CD4-positive, alpha-beta memory T cell (primary cell): ENCODE measurements at places on chromosomes 13 and 19.

DNA sequence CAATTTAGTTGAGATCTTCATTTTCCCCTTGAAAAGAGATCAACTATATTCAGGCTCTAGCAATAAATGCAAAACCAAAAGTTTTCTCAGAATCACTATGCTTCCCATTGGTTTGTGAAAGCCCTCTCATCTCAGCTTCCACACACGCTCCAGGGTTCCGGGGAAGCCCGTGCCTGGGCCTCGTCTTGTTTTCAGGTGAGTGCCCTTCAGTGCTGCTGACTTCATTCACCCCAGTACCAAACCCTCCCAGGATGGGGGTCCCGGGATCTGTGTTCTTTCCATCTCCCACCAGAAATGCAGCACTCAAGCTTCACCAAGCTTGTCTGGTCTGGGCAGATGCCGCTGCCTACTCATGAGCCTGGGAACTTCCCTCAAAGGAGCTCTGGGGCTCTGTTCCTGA, 97.7 kb downstream of the TEX29 start:
- DNase-seq: no peak

DNA sequence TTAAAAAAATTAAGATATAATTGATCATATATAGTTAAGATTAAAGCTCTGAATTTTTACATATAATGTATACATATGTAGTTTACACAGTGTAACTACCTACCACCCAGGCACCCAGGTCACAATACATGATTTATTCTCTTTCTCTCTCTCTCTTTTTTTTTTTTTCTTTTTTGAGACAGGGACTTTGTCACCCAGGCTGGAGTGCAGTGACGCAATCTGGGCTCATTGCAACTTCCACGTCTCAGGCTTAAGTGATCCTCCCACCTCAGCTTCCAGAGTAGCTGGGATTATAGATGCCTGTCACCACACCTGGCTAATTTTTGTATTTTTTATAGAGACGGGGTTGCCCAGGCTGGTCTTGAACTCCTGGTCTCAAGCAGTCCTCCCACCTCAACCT, 18.8 kb upstream of the CLASRP start:
- DNase-seq: no peak

DNA sequence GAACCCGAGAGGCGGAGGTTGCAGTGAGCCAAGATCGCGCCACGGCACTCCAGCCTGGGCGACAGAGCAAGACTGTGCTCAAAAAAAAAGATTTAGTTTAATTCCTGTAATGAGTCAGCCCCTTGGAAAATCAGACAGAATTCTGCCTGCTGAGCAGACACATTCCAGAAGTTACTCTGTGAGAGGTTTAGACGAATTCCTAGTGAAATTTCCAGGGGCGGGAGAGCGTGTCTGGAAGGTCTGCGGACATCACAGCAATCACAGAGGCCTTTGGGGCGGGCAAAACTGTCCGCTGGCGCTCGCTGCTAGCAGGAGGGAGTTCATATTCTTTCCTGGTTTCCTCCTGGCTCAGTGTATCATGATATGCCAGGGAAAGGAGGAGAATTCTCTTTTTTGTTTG, 17.5 kb downstream of the MISP start:
- no peak for DNase-seq

DNA sequence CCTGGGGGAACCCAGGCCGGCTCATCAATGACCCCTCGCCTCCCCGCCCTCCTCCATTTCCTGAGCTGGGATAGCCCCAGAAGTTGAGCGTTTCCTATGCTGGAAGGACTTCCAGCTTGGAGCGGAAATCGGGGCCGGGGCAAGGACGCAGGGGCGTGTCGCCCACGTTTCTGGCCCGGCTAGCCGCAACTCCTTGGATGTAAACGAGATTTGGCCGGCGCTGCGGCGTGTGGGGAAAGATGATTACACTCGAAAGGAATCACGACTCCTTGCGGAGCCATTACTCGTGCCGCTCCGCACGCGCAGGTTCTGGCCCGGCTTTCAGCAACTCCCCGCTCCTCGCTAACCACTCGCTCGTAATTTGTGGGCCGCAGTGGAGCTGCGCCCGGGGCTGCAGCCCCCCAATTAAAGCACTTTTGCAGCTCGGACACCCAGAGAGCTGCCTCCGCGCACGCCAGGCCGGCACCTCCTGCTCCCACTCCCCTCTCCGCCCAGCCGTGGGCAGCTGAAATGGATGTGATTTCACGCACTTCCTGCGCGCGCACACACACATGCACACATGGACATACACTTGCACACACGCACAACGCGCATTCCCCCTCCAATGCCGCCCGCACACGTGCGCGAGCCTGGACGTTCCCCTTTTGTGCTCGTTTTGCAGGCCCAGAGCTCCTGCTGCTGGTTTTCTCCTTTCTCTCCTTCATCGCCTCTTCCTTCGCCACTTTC, 15.7 kb downstream of the ZIC5 start:
- peak; percentile 17 for DNase-seq

GRCh38 chr19:4028334-4029246, 21.1 kb downstream of the PIAS4 start:
- DNase-seq: no peak

GRCh38 chr19:28313633-28314032, 899.3 kb downstream of the UQCRFS1 start:
- DNase-seq: no peak

DNA sequence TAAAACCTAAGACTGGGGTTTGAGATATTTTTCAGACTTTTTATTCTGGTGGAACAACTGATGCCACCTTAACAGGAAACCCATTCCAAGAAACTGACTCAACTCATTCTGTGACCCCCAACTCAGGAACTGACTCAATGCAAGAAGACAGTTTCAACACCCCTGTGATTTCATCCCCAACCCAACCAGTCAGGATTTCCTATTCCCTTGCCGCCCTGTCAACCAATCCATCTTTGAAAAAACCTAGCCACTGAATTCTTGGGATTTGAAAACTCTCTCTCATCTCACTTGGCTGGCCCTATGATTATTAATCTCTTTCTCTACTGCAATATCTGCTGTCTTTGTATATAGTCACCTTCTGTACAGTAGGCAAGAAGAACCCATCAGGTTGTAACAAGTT, 1211.9 kb upstream of the ATXN8OS start:
- DNase-seq: no peak

- peak; percentile 48 for DNase-seq
Observed at GRCh38 chr13:48319531-48320398, 16.2 kb downstream of the RB1 start.

DNA sequence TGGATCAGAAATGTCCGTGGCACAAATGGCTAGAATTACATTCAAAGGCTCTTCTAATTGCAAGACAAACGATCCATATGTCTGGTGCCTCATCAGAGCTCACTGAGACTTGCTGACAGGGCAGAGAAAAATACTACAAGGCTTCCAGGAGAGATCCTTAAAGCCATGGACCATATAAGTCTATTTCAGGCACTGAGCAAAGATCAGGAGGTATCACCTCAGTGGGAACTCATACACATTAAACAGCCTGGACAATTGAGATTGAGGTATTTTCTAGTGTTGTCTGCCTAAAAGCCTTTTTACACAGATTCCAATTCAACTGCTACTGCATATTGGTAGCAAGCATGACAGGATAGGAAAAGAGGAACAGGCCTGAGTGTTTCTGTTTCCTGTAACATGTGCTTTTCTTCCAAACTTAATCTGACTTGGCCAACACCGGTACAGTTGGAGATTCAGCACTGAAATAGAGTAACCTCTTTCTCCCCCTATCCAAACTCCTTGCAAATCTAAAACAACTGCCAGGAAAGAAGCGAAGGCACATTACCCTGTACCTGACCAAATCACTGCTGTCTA, 65.9 kb downstream of the SERP2 start:
- no peak for DNase-seq

GRCh38 chr13:113544071-113544891, 40.3 kb upstream of the TFDP1 start:
- DNase-seq: no peak

- no peak for DNase-seq
Observed at GRCh38 chr13:20209948-20210347, 17.2 kb upstream of the GJB2 start.

DNA sequence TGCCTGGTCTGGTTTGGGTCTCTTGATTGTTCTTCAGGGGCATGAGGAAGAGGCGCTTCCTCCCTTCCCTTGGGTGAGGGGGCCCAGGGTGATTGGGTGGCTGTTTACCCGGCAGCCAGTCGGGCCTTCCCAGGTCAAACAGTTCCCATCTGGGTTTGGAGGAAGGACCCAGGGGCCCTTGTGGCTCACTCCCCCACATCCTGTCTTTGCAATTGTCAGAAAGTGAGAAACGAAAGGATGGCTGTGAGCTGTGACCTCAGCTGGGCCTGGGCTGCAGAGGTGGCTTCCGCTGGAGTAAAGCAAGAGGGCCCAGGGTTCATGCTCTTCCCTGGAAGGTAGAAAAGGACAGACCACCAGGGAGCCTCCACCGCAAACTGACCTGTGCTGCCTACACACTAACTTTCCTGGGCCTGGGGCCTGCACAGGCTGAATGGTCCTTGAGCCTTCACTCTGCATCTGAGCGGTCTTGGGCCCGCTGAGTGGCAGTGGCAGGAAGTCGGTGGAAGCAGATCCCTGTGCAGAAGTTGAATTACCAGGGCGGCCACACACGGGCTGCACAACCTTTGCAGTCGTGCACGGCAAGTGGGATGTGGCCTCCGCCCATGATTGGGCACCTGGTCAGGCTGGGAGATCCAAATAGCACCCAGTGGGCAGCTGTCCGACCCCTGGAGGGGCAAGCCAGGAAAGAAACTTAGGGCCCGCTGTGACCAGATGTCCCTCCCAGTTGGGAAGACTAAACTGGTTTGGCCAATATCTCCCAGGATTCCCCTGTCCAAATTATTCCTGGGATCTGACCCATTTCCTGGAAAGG, 5.3 kb upstream of the CD79A start:
- peak; percentile 77 for DNase-seq

DNA sequence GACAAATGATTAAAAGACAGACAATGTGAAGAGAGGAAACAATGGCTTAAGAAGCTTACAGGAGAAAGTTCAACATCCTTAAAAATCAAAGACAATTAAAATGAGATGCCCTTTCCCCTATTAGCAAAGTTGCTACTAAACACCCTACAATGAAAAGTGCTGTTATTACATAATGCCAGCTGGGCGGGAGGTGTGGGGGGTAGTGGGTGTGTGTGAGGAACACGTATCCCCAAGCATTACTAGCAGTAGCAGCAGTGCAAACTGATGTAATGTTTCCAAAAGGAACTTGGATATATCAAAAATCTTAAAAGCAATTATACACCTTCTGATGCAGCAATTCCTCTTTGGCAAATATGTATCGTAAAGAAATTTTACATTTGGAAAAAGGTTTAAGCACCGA, 70.9 kb downstream of the PEG3 start:
- DNase-seq: no peak

DNA sequence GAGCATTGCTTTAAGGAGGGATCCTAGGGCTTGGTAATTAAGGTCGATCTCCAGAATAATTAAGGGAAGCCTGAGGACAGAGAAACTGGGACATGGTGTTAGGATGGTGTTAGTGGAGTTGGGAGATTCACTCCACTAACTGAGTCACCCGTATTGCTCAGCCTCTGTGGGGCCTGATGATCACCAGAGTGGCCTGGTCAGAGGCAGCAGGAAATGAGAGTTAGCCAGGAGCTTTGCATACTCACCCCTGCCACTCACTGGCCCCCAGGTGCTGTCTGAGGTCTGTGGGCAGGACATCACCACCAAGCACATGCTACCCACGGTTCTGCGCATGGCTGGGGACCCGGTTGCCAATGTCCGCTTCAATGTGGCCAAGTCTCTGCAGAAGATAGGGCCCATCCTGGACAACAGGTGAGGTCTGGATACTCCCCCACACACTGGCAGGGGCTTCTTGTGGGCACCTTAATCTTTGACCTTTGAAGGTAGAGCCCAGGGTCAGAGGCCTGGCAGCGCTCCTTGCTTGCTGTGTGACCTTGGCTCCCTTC, 32.1 kb downstream of the PPP2R1A start:
- DNase-seq: no peak

- no peak for DNase-seq
Observed at GRCh38 chr19:15893477-15893876, 4.4 kb downstream of the CYP4F2 start.

DNA sequence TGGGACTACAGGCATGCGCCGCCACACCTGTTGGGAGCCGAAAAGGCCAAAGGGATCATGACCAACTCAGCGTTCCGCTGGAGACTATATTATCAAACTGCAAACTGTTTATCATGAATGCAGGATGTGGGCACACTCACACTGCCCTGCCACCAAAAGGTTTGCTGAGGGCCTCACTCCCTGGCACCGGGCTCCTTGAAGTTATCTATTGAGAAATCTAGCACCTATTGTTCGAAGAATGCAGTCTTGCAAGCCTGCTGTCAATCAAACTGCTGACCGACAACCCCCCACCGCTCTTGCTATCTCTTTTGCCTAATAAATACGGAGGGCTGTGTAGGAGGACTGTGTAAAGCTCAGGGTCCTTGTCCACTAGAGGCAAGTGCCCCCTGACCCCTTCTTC, 5.2 kb upstream of the ZNF836 start:
- no peak for DNase-seq

GRCh38 chr13:56622840-56623239, 517.9 kb upstream of the PRR20A start:
- no peak for DNase-seq

DNA sequence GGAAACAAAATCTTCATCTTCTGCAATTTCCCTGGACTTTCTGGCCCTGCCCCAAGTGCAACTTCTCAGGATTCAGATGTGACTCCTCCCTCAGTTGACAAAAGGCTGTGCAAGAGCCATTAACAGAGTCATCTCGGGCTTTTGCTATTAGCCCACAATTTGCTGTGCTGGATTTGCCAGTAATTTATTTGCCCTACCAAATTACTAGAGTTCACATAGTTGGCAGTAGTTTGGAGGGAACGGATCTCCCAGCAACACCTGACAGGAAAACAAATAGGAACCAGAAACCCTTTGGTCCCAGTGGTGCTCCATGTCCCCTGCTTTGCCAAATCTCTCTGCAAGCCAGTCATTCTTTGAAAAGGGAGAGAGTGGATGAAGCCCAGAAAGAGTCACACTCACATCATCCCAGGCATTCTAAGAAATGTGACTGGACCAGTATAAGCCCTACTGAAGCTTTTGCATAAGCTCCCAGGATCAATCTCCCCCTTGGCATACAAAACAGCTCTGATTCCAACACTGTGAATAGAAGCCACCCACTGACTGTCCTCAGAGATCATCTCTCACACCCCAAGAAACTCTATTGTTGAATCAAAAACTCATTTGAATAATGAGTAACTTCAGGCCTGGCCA, 350.1 kb upstream of the NBEA start:
- DNase-seq: no peak

DNA sequence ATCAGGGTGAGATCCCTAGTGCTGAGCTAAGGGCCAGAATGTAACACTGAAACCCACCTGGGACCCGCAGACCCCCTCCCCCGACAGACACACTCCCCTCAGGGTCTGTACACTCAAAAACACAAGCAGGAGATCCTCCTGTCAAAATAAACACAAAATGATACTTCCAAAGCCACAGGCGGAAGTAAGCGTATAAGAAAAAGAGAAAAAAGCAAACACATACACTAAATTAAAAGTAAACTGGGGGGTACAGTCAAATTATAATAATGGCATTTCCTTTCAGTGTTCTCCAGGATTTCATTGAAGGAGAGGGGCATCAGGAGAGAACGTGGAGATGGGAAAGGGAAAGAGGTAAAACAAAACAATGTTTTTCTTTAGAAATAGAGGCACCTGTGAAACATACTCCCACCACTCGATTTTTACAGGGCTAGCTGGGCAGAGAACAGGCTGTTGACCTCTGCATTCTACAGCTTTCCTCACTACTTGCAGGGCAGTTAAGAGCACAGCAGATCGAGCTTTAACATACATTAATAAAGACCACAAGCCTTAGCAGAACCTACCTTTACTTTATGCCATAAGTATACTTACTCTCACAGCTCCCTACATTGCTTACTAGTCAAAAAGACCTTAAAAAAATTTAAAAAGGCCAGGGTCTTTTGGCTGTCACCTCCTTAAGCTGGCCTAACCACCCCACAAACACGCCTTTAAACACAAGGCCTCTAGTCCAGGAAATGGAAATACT, 5.3 kb downstream of the ZIC5 start:
- DNase-seq: no peak
